ENCODE measurements at places on chromosomes 4 and X.

GRCh38 chr4:81921751-81922159 lies 450.0 kb upstream of the RASGEF1B start:
- DNase-seq = peak; percentile 47

DNA sequence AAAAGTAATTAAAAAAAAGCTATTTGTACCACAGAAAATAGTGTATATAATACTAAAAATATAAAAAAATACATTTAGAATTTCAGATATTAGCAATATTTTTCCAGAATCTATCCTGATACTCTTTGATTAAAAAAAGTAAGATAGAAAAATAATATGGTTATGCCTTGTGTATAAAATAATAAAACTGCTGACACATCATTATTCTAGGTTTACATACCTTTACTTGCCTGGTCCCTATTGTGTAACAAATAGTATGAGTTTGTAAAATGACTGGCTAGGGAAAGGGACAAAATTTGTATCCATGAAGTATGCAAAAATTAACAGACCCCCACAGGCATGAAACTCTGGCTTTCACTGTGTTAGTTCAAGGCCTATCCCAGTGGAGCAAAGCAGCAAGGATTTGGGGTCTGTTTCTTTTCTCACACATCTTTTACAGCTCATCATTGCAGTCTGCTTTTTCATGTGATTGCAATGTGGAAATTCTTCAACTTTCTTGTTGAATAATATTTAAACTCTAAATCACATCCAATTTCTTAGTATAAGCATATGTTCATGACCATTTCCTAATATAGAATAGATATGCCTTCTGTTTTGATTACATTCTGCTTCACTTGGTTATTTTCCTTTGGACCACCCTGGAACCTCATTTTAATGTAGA lies 136.7 kb upstream of the PCDH18 start:
- no peak for DNase-seq

- no peak for DNase-seq
These were observed 47.2 kb downstream of the AFAP1 start for GRCh38 chr4:7892212-7893019.

- no peak for DNase-seq
These were observed 337.8 kb downstream of the PDGFC start for GRCh38 chr4:156633847-156634246.

DNA sequence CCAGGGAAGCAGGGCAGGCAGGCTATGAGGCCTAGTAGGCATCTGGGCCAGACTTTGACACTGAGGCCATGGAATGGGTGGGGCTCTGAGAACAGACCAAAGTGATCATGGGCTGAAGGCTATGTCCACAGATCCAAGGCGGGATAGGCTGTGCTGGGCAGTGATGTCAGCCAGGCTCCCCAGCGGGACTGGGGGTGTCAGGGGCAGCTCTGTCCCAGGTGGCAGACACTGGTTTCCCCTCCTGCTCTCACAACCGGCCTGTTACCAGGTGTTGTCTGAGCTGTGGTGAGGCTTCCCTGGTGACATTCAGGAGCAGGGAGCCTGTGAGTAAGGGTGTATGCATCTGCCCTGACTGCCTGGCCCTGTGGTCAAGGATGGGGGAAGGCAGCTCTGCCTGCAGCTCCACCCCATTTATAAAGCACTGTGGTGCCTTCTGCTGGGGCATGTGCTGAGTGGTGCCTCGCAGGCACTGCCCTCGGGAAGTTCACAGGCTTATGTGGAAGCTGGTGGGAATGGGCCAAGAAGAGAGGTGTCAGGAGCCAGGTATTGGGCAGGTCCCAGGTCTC lies 2.9 kb downstream of the IL9R start:
- no peak for DNase-seq

DNA sequence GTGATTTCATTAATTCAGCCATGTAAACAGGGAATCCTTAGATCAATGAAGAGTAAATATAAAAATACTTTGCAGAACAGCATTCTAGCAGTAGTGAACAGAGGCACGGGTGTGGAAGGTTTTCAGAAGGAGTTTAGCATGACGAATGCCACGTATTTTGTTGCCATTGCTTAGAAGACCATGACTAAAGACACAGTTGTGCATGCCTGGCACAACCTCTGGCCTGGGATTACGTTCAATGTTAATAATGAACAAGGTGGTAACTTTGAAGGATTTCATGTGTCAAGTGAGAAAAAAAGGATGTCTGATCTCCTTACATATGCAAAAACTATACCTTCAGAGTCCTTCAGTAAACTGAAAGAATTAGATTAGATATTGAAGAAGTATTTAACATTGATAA lies 171.9 kb downstream of the MAGEB5 start:
- DNase-seq = no peak

- DNase-seq = no peak
These were observed 42.1 kb downstream of the RBPJ start for GRCh38 chr4:26362745-26363439.

DNA sequence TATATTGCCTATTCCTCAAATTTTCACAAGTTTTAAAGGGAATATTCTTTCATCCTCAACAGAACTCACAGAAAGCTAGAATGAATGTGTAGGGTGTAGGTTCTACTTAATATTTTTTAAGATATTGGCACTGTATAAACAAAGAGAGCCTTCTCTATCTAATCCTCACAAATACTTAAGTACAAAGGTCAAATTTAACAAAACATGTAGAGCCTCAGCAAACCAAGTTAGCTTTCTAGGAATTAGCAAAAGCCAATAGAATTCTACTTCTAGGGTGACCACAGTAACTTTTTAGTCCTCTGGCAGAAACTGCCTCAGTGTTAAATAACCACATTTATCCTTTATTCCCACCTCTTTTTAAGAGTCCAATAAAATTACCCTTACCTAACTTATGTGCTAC lies 19.3 kb downstream of the DHX15 start:
- no peak for DNase-seq

- DNase-seq = peak; percentile 45
These were observed 333.8 kb downstream of the C4orf33 start for GRCh38 chr4:129429581-129430320.

DNA sequence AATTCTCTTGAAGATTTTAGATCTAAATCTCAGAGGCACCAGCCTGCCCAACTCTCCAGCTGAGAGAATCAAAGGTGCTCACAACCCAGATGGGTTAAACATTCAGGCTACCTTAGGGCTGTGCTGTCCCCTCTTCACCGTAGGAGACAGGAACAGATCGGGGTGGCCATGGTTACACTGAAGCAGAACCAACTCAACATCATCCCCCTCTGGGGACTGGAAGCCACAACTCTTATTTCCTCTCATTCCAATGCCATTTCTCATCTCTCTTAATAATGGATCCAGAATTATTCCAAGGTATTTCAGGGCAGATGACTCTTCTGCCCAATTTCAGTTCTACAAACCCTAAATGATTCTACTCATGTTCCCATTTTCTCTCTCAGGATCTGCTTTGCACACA lies 109.7 kb downstream of the NKX6-1 start:
- no peak for DNase-seq

- no peak for DNase-seq
These were observed 126.8 kb downstream of the RTL3 start for GRCh38 chrX:78532363-78532762.

- DNase-seq = no peak
These were observed 15.6 kb upstream of the MAGEA8 start for GRCh38 chrX:149865390-149865789.

DNA sequence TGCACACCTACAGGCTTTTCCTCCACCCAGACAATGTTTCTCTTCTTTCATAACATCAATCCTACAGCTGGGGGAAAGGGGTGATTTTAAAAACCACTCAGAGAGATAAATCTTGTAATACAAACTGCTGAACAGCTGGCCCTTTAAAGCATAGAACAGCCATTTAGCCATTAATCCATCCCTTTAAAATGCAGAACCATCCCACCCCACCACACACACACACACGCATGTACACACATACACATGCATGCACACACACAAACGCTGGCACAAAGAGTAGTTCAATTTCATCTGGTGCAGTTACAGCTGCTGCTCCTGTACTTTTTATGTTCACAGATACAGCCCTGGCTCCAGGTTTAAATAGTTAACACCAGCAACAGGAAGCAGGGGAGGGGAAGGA lies 426.1 kb downstream of the MID1IP1 start:
- DNase-seq = no peak

- no peak for DNase-seq
These were observed 96.0 kb downstream of the DHRSX start for GRCh38 chrX:2404776-2405175.

- no peak for DNase-seq
These were observed 14.5 kb downstream of the TNIP2 start for GRCh38 chr4:2741626-2742025.

- no peak for DNase-seq
These were observed 195.8 kb downstream of the AASDH start for GRCh38 chr4:56191534-56191933.

- no peak for DNase-seq
These were observed 18.6 kb downstream of the RXFP1 start for GRCh38 chr4:158540125-158540907.

GRCh38 chr4:137768881-137769280 lies 236.6 kb upstream of the PCDH18 start:
- no peak for DNase-seq

DNA sequence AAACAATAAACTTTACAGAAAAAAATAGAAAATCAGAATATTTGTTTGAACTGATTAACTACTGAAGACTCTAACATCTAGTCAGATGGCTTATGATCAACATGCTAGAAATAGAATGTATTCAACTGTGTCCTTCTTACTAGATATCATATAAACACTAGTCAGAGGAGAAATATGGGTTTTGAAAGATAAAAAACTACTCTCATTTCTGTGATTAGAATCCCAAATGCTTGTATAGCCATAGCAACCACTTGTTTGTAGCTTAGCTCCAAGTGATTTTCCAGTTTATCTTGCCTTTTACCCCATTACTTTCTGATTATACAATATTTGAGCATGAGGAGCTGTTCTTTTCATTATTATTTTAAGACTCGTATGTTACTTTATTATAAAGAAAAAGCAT lies 31.2 kb downstream of the USP38 start:
- no peak for DNase-seq

- DNase-seq = no peak
These were observed 49.6 kb downstream of the SLC2A9 start for GRCh38 chr4:9971711-9972110.

DNA sequence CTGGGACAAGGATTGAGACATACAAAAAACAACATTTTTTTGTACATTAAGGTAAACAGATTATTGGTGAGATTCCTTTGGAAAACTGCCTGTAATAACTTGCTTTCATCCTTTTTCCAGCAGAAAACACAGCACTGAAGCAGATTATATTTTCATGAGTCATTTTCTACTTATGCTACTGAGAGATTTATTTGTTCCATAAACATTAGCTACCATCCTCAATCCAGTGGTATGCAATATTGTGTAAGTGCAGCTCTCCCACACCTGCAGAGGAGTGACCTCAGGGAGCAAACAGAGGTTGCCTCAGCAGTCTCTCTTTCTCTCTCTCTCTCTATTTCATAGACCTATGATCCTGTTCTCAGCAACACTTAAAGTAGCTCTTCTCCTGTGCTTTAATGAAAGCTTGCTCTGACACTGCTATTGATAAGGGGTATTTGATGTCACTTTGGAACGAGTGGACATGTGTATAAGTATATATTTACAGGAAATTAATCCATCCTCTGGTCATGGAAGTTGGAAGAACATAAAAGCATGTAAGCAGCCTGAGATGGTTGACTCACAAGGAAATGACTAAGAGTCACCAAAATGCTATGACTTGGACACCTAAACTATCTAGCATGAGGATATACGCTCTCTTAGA lies 163.7 kb upstream of the SPANXC start:
- no peak for DNase-seq

GRCh38 chrX:18825375-18825774 lies 117.9 kb downstream of the PPEF1 start:
- DNase-seq = no peak

GRCh38 chrX:43953218-43953617 lies 20.0 kb downstream of the NDP start:
- no peak for DNase-seq

GRCh38 chrX:48700951-48701653 lies 4.6 kb downstream of the SUV39H1 start:
- DNase-seq = no peak

GRCh38 chr4:82201805-82202641 lies 171.8 kb downstream of the HNRNPD start:
- peak; percentile 86 for DNase-seq

GRCh38 chrX:106899276-106899675 lies 3.9 kb downstream of the RIPPLY1 start:
- DNase-seq = no peak

DNA sequence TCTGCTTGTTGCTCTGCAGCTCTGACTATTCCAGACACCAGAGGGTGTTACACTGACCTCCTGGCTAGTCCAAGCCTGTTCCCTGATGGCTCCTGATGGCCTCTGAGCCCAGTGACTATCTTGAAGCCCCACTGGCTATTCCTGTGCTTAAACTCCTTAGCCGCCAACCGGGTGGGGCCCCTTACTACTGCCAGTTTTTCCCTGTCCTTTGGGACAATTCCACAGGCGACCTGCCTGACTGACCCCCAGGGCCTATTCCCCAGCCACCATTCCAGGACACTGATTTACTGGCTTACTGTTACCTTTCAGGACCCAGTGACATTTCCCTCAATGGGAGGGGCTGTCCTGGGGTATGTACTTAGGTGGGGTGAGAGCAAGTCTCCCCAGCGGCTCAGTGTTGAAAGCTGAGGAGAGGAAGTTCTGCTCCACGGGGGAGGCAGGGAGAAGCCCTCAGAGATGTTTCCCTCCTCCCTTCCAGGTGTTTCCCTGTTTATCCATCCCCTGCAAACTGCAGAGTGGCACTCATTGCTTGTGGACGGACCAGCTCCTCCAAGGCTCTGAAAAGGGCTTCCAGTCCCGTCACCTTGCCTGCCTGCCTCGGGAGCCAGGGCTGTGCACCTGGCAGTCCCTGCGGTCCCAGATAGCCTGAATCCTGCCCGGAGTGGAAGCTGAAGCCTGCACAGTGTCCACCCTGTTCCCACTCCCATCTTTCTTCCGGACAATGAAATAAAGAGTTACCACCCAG lies 4.0 kb downstream of the TIMP1 start:
- no peak for DNase-seq
